Suppressor macrophage (primary cell): ENCODE measurements at places on chromosomes 12 and 14.

GRCh38 chr14:72651081-72651480 is 242.8 kb downstream of the DPF3 start:
- no peak for DNase-seq

DNA sequence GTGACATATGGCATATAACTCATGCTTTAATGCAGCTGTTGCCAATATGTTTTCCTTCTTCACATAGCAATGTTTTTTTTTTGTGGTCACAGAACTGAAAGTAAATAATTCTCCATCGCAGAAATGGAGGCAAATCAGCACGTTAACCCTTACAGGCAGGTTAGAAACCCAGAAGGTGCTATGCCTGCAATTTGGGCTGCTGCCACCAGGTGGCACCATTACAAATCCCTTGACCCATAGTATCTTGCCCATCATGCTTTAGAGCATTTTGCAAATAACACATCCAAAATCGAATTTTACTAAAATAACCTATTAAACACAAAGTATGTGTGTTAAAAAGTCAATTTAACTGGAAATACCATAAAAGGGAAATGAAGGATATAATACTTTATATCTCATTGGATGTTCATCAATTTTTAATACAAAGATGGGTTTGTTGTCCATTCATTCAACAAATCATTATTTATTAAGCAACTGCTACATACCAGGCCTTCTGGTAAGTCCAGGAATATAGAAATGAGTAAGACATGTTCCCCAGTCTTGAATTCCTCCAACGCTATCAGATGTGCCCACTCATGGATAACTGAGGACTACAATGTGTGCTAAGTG is 340.1 kb downstream of the GLT1D1 start:
- DNase-seq = peak; percentile 27

DNA sequence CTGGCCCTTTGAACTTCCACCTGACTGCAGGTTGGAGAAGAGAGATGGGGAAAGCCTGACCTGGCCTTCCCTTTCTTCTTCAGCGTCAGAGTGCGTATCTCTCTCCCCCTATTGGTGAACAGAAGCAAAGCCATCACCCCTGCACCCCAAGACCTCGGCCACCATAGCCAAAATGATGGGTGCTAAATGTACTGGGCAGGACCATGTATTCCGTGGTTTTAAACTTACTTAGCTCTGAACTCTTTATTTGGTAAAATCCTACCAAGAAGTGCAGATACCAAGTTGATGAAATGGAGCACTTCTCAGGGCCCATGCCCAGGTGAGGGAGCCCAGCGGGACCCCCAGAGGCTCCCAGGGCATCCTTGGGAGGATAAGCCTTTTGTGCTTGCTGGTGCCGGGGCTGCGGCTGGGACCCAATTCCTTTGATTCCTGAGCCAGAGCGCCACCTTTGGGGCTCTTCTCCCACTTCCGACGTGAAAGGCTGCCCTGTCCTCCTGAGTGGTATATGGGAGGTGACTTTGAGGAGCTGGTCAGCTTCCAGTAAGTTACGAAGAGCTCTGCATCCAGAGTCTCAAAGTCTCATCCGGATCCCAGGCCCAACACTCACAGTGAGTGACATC is 9.4 kb downstream of the CCND2 start:
- DNase-seq = no peak

GRCh38 chr14:78131616-78132015 is 38.6 kb upstream of the NRXN3 start:
- no peak for DNase-seq

GRCh38 chr14:104464907-104465306 is 114.7 kb upstream of the C14orf180 start:
- DNase-seq = no peak
